Activated T-helper 17 cell treated with anti-CD3 and anti-CD28 coated beads, Interleukin-2, amount 50 U/mL, for 72 hours (primary cell): ENCODE measurements at places on chromosomes 7 and 10. TPM values are rescaled to one million over a fixed set of nuclear protein-coding genes. Genes with fewer than 3 reads are reported as not detected.

PROSER2 gene
- 1.6 TPM for total RNA-seq

CTAGE6 gene
- 2.3 TPM for total RNA-seq

KNDC1 gene
- total RNA-seq: 0.26 TPM

NUTM2E gene
- total RNA-seq: 0.28 TPM

SERPINE1 gene
- 4.5 TPM for total RNA-seq

COL26A1 gene
- not detected for total RNA-seq

DNA sequence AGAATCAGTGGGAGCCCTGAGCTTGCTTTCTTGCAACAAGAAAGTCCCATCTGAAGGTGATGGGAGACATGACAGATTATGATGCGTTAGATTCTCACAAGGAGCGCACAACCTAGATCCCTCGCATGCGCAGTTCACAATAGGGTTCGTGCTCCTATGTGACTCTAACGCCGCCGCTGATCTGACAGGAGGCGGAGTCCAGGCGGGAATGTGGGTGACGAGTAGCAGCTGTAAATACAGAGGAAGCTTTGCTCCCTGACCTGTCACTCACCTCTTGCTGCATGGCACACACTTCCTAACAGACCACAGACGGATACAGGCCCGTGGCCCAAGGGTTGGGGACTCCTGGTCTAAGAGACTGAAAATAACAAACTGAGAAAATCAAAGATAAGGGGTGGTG, 1163.4 kb upstream of the AUTS2 start:
- ATAC-seq: no peak

GRCh38 chr7:141306081-141306480, 232.2 kb downstream of the TMEM178B start:
- no peak for ATAC-seq

- no peak for ATAC-seq
Measured at GRCh38 chr7:16652888-16653287, 6.9 kb downstream of the BZW2 start.

- peak; percentile 28 for ATAC-seq
Measured at GRCh38 chr7:25897261-25897782, 254.7 kb upstream of the NFE2L3 start.

DNA sequence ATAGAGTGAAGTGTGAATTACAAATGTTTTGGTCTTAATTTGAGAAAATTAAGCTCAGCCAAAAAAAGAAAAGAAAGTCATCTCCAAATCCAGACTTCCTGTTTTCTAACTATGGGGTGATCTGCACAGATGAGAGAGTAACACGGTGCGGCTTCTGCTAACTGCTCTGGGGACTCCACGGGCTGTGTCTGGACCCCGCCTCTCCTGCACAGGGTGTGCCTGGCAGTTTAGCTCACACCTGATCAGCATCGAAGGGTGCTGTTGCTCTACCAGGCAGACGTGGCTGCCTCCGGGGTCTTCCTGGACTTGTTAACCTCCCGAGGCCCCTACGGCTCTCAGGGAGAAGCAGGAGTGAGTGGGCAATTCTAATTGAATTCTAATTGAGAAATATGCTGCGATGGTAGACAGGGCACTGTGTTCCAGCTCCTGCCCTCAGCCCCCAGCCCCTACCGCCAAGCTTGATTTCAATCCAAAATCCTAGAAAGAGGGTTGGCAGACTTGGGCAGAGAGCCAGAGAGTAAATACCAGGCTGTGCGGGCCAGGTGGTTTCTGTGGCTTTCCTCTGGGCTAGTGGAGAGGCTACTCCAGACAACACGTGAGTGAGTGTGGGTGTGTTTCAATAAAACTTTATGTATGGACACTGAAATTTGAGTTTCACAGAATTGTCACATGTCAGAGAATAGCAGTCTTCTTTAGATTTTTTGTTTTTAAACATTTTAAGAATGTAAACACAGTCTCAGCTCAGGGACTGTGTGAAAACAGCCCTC, 13.4 kb downstream of the SHH start:
- no peak for ATAC-seq

- ATAC-seq: no peak
Measured at GRCh38 chr7:9719303-9719702, 1254.4 kb upstream of the PHF14 start.

DNA sequence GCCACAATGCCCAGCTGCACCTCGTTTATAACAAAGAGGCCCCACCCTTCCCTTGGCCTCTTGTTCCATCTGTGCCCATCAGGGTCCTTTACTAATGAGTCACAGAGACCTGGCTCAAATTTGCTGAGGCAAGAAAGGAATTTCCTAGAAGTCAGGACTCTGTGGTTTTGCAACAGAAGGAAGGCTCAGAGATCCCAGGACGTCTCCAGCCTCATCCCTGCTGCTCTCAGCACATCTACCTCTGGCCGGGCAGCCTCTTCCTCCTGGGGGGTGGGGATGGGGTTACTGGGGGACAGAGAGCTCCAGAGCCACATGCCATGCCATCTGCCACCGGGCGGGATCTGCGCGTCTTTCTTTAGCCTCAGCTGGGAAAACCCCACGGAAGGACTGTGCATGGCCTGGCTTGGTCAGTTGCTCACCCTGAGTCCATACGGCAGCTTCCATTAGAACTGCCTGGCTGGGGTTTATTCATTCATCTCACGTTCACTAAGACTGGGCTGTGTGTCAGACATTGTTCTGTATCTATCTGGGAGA, 41.9 kb upstream of the PSMG3 start:
- no peak for ATAC-seq

- no peak for ATAC-seq
Measured at GRCh38 chr7:108358553-108358952, 97.7 kb downstream of the NRCAM start.

DNA sequence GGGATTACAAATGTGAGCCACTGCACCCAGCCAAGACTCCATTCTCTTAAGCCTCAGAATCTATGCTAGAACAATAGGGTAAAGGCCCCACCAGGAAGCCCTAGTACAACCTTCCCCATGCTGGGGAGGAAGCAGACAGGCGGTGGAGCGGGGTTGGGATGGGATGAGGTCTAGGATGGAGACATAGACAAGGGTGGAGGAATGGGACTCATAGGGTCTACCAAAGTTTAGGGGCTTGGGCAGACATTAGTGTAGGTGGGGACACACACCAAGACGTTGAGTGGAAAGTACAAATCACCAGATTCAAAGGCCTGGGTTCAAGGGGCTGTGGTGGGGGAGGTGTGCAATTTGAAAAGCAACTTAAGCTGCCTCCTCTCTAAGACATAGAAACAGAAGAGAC, 19.3 kb downstream of the PRSS2 start:
- ATAC-seq: no peak

GRCh38 chr10:28327491-28327880, 24.6 kb upstream of the MPP7 start:
- ATAC-seq: no peak

GRCh38 chr7:6613706-6614105, 1.7 kb upstream of the ZNF853 start:
- no peak for ATAC-seq

DNA sequence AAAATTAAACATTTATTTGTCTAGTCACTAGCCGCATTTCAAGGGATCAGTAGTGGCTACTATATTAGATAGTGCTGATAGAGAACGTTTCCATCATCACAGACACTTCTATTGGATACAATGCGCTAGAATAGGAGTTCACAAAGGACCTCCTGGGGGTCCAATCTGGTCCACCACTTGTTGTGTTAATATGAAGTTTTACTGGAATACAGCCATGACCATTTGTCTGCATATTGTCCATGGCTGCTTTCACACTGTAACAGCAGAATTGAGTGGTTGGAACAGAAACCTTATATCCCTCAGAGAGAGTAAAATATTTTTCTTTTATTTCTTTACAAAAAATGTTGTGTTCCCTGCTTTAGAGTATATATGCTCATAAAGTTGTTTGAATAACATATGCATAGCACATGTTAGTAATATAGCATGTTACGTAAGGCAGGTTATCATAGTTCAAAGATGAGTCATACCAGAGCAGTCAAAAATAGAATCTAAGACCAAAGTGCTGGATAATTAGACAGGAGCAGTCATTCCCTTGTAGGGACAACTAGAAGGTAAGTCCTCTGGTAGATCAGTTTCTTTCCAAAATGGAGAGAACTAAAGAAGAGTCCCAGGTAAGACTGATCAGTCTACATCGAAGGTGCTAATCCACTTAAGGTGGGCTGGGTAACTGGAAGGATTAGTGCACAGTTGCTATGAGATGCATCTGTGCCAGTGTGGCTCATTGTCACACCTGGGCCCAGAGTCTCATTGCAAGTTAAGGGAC, 14.9 kb downstream of the BZW2 start:
- peak; percentile 85 for ATAC-seq

DNA sequence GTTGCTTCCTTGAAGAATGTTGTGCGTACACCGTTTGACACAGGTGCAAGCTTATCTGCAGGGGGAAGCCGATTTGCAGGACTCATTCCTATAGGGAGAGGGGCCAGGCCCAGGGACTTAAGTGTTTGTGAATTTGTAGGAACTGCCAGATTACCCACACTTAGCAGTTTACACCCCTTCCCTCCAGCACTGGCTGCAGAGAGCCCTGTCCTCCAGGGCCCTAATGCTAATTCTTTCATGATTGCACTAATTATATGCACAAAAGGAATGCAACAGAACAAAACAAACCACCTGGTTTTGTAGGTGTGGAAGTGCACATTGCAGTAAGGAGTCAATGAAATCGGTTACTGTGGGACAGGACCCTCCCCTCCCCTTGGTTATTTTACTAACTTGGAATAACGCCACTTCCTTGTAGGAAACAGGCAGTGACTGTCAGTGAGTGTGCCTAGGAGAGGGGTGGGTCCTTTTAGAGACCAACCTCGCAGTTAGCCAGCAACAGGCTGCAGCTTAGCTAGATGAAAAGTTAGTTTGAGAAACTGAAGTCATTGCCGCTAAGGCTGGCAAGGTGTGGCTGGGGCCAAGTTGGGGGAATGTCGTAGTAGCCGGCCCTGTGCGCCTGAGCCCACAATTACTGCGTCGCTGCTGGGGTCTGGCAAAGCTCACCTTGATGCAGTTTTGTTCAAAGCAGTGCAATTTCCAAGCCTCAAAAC, 60.6 kb downstream of the CUX1 start:
- ATAC-seq: no peak

- ATAC-seq: no peak
Measured at GRCh38 chr7:69341288-69341687, 257.0 kb upstream of the AUTS2 start.

DNA sequence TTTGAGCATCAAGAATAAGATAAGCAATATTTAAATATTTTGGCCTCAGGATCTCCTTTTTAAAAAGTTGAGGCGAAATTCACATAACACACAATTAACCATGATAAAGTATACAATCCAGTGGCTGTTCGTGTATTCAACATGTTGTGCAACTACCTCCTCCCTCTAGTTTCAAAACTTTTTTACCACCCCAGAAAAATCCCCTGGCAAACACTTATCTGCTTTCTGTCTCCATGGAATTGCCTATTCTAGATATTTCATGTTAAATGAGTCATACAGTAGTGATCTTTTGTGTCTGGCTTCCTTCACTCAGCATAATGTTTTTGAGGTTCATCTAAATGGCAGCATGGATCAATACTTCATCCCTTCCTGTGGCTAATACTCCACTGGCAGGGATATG, 31.8 kb upstream of the IL15RA start:
- peak; percentile 35 for ATAC-seq

GRCh38 chr10:102511583-102512274, 8.0 kb downstream of the SUFU start:
- no peak for ATAC-seq

DNA sequence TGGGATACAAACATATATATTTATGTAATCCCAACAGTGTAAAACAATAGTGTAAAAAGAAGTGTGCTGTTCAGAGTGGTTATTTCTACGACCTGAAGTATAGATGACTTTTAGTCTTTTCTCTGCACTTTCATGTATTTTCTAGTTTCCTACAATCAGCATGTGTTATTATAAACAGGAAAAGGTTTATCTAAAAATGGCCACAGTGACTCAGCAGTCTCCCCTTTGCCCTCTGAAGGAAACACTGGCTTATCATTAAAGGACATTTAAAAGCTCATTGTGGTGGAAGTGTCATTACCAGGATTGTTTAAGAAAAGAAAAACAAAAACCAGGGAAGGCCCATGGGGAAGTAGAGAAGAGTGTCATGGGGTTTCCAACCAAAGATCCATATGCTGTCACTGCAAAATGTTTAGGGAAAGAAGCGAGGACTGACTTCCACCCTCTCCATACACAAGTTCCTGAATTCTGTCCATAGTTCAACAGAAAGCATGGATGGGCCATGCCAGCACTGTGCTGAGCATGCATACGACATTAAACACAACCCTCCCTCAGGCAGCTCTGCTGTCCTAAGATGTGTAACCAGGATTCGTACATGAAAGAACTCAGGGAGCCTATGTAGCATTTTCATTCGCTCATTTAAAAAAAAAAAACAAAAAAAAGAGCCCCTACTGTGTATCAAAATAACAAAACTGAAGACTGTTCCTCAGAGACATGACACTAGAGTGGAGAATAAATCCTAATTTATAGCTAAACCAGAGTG, 10.2 kb downstream of the CYREN start:
- ATAC-seq: peak; percentile 73

GRCh38 chr7:113246738-113247137, 128.4 kb upstream of the SMIM30 start:
- ATAC-seq: no peak

DNA sequence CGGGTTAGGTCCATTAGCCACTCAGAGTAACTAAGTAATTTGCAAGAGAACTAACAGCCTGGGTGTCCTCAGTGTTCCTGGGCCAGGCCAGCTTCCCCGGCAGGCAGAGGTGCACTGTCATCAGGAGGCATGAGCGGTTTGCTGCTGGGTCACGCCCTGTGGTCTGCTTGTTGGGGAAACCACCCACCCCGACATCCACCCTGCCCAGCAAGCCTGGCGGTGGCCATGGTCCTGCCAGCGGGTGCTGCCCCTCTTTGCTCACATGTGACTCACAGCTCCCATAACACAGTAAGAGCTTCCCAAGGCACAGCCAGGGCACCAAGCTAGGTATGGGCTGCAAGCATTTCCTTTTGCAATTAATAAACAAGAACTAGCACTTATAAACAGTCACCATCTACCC, 75.9 kb downstream of the RGS10 start:
- ATAC-seq: peak; percentile 98

- no peak for ATAC-seq
Measured at GRCh38 chr7:15218261-15218660, 315.7 kb upstream of the DGKB start.

DNA sequence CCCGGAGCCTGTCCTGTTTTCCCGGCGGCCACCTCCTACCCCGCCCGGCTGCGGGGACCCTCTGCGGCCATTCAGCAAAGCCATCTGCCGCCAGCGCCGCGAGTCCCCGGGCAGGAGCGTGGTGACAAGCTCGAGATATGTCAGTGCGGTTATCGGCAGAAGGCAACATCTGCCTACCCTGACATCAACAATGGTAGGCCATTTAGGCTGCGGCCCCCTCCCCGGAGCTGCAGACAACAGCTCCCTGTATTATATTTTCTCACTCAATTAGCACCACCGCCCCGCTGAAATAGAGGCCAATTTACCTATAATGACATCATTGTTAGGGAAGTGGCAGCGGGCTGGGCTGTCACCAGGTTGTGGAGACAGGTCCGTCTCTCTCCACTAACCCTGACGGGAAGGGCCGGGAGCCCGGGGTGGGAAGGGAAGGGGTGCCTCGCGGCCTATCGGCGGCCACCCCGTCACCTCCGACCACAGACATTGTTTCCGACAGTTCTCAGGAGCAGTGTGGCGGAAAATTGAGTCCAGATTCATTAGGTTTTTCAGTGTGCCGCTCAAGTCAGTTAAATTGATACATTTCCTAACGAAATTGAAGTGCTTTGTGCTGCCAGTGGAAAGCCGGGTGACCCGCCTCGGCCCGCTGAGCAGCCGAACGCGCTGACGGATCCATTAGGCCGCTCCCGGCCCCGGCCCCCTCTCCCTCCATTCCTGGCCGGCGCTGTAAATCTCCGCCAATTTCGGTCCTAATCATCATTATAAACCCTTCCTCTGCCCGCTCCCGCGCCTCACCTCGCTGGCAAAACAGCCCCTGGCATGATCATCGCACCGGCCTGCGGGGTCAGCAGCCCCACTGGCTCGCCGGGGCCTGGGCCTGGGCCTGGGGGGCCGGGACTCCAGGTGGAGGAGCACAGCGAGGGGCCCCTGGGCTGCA, 43.0 kb downstream of the UNCX start:
- ATAC-seq: no peak
